Breast epithelium (tissue), 4 donors: ENCODE measurements at places on chromosomes 12 and 14.

DNA sequence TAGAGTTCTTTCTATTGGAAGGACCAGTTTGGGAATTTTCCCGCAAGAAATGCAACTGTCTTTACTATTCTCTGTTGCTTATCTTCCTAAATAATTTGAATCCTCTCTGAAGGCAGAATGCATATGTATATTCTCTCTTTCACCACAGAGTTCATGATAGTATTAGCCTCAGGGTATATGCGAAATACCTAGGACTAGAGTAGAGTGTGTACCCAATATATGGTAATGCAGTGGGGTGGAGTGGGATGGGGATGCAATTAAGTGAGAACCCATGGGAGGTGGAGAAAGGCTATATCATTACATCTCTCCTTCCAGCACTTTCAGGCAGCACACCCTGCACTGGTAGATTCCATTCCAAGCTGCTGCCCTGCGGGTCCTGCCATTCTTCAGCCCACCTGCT, 207.3 kb downstream of the ANO2 start:
- DNase-seq, result no peak

- no peak for DNase-seq
These were observed 56.2 kb downstream of the TSPAN9 start for GRCh38 chr12:3133405-3133783.

- DNase-seq, result no peak
These were observed 165.1 kb downstream of the GXYLT1 start for GRCh38 chr12:41979574-41979973.

DNA sequence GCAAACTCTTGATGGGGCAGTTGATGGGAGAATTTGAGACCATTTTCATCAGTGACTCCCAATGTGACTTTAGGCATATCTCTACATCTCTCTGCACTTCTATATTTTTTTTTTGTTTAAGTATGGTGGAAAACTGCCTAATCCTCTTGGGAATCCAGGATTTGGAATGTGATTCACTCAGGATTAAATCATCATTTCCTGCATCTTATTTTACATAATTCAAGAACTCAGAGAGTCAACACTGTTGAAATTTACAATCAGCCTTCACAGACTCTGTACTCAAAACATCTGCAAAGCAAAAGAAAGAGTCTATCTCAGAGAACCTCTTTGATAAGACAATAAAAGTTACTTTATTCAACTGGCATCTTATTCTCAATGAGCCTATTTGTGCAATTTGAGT, 260.7 kb upstream of the NOS1 start:
- no peak for DNase-seq

DNA sequence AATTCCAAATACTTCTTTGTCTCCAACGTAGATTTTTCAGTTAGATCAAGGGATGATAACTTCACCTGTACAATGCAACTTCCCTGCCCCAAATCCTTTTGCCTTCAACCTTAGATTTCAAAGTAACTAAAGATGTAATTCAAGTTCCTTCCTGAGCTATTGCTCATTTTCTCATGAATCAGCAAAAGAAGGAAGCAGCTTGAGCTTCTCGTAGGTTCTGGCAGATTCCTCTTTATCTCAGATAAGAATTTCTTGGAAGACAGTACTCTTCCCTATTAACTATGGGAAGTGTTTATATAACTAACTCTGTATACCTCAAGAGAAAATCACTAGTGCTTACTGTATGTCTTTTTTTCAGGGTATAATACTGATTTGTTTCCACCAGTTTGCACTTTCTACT, 203.8 kb downstream of the RASSF9 start:
- DNase-seq, result no peak

GRCh38 chr12:118164798-118165486, 29.0 kb downstream of the PEBP1 start:
- DNase-seq, result no peak

DNA sequence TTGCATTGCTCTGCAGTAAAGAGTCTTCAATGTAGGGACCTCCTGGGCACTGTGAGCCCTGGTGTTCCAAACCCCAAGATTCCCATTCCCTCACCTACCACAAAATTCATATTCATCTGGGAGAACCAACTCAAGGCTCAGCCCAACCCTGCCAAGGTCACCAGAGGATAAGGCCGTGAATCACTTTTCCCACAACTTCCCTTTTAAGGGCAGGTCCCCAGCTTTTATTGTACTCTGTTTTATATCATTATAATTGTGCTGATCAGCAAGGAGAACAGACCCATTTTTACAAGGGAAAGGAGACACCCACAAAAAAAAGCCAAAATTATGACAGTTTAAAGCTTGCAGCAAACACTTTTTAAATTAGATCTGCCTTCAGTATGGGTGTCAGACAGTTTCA, 363.0 kb upstream of the FKBP4 start:
- DNase-seq, result no peak

- DNase-seq, result no peak
These were observed 65.6 kb upstream of the GRIP1 start for GRCh38 chr12:66744461-66744860.

DNA sequence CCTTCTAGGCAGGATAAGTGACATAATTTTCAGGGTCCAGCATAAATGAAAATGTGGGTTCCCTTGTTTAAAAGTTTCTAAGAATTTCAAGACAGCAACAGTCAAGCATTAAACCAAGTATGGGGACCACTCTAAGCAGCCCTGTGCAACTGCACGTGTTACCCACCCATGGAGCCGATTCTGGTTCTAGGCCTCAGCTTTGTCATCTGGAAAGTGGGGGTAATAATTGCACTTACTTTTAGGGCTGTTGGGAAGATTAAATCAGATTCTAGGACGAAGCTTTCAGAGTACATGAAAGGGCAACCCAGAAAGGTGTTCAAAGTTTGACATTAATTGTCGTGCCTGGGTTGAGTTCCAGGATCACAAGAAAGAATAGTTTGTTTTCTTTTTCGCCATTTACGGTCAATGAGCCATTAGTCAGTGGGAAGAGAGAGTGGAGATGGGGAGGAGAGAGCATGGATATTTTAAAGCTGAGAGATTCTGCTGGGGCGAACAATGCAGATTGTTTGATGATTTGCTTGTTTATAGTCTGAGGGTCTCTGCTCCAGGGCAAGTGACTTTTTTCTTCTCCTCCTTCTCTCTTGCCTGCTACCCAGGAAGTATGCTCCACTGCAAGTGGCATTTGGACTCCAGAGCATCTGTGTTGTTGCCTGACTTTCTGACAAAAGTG, 10.7 kb upstream of the PPFIBP1 start:
- DNase-seq, result no peak

DNA sequence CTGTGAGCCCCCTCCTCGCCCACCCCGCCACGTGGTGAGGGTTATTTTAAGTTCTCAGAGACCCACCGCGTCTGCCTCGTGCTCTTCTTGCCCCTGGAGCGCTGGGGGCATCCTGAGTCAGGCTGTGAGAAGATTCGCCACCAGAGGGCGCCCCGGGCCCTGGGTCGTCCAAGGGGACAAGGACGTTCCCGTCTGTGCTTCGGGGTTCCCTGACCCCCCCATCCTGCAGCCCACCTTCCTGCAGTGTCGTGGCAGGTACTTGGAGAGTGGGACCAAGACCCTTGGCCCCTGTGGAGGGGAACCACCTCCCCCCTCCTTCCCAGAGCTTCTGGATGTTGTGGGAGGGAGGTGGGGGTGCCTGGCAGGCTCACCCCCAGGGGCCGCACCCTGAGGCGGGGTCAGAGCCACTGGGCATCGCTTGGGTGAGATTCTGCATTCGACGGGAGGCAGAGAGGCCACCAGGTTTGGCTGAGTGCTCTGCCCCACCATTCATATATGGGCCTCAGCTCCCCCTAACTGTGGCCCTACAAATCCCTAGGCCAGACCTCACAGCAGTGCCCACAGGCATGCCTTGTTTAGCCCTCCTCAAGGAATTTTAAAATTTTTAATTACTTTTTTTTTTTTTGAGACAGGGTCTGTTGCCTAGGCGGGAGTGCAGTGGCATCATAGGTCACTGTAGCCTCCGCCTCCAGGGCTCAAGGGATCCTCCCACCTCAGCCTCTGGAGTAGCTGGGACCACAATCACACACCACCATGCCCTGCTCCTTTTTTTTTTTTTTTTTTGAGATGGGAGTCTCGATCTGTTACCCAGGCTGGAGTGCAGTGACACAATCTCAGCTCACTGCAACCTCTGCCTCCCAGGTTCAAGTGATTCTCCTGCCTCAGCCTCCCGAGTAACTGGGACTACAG, 17.0 kb downstream of the RHOF start:
- DNase-seq, result no peak

DNA sequence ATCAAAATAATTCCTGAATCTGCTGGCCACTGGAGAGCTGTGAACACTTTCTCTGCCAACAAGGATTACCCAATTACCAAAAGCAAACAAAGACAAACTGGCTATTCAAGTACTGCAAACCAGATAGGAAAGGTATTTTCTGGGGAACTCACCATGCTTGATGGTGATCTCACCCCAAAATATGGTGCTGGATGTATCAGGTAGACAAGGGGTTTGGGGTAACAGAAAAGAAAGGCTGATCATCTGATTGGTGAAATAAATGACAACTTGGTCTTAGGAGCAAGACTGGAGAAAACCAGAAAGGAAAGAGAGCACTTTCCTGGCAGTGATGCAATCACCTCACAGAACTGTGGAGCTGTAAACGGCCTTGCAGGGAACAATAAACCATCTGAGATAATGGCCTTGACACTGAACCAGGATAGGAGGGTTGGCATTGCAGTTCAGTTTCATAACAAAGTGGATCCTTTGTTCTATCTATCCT, 31.0 kb upstream of the NPFF start:
- no peak for DNase-seq

- DNase-seq, result no peak
These were observed 2.4 kb downstream of the DHH start for GRCh38 chr12:49092086-49092815.

DNA sequence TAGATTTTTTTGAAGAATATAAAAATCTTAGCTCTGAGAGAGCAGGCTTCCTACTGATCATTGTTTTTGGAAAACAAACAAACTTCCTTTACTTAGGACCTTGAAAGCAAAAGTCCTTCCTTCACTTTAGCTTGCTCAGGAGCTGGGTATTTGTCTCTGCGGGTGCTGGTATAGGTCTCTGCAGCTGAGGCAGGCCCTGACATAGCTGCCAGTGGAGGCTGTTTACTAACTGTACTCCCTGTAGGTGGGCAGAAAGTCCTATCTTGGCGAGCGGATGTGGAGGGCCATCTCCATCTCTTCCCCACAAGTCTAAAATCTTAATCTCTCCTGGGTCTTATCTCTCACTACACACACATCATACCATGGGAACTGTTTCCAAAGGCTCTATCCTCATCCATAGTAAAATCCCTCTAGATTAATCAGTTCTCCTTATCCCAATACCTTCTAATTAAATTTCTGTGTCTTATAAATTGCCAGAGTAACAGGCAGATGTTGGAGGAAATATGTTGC, 4.1 kb upstream of the MIA2 start:
- DNase-seq, result no peak

GRCh38 chr12:122043476-122043875, 21.8 kb downstream of the BCL7A start:
- no peak for DNase-seq

GRCh38 chr12:105706321-105706972, 376.0 kb downstream of the C12orf75 start:
- no peak for DNase-seq

- no peak for DNase-seq
These were observed 7.6 kb downstream of the KIF26A start for GRCh38 chr14:104145826-104146601.

GRCh38 chr14:89125216-89125615, 291.8 kb downstream of the FOXN3 start:
- DNase-seq, result no peak

GRCh38 chr12:87383680-87384079, 645.5 kb downstream of the C12orf50 start:
- DNase-seq, result no peak
